ENCODE measurements at places on chromosomes 3 and 15. TPM values are rescaled to one million over a fixed set of nuclear protein-coding genes. Genes with fewer than 3 reads are reported as not detected.

Gene LSMEM2
- total RNA-seq: not detected

Gene GOLGA8G
- not detected for total RNA-seq

Gene CCR3
- not detected for total RNA-seq

Gene LMAN1L
- not detected for total RNA-seq

Gene SUMF1
- total RNA-seq: 114 TPM

Gene TJP1
- total RNA-seq: 47.8 TPM

Gene PLAAT1
- not detected for total RNA-seq

Gene IL17RE
- total RNA-seq: 0.89 TPM

Gene GABRR3
- not detected for total RNA-seq

Gene CHAC1
- 19.6 TPM for total RNA-seq
